ENCODE measurements at places on chromosomes 11 and 22.

- no peak for DNase-seq
Observed at GRCh38 chr22:47550524-47551430, 788.3 kb downstream of the TBC1D22A start.

DNA sequence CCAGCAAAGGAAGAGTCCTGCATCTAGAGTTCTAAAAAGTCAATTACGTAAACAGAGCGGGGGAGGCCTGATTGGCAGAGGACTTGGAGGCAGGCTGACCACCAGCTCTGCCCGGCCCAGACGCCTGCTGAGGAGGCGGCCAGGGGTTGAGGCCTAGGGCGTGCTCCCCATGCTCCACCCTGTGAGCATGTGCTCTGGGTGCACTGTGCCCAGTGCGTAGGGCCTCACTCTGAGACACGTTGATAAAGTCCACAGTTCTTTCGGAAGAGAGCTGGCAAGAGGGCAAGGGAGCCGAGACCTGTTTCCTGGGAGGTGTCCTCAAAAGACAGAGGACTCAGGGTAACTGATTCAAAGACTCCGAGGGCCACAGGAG lies 25.2 kb downstream of the GRIK4 start:
- DNase-seq, result no peak

GRCh38 chr22:47417699-47418098 lies 655.2 kb downstream of the TBC1D22A start:
- DNase-seq, result no peak

GRCh38 chr22:37163575-37164504 lies 14.1 kb upstream of the IL2RB start:
- peak; percentile 95 for DNase-seq

Measured in activated CD8-positive, alpha-beta T cell treated with anti-CD3 and anti-CD28 coated beads for 36 hours (primary cell).